ENCODE measurements at places on chromosomes 13 and 19.

GRCh38 chr13:79281339-79281747 is 124.7 kb downstream of the RBM26 start:
- DNase-seq: no peak

- DNase-seq: no peak
These were observed 6.3 kb downstream of the PMIS2 start for GRCh38 chr19:35592226-35592625.

DNA sequence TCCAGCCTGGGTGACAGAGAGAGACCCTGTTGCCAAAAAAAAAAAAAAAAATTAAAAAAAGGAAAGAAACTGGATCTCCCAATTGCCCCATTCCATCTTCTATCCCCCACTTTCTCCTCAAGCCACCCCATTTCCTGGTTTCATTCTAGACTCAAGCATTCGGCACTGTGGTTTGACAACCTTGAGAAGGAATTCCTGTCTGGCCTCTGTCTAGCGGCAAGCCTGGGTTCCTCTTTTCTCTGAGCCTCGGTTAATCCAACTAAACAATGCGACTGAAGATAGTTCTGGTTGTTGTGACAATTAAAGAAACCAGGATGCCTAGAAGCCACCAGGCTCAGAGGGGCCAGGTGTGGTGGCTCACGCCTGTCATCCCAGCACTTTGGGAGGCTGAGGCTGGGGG is 3.3 kb upstream of the C3 start:
- DNase-seq: no peak

GRCh38 chr13:100245104-100245503 is 156.2 kb downstream of the PCCA start:
- no peak for DNase-seq
